ENCODE measurements at places on chromosomes 16 and 17. TPM values are rescaled to one million over a fixed set of nuclear protein-coding genes. Genes with fewer than 3 reads are reported as not detected.

DNA sequence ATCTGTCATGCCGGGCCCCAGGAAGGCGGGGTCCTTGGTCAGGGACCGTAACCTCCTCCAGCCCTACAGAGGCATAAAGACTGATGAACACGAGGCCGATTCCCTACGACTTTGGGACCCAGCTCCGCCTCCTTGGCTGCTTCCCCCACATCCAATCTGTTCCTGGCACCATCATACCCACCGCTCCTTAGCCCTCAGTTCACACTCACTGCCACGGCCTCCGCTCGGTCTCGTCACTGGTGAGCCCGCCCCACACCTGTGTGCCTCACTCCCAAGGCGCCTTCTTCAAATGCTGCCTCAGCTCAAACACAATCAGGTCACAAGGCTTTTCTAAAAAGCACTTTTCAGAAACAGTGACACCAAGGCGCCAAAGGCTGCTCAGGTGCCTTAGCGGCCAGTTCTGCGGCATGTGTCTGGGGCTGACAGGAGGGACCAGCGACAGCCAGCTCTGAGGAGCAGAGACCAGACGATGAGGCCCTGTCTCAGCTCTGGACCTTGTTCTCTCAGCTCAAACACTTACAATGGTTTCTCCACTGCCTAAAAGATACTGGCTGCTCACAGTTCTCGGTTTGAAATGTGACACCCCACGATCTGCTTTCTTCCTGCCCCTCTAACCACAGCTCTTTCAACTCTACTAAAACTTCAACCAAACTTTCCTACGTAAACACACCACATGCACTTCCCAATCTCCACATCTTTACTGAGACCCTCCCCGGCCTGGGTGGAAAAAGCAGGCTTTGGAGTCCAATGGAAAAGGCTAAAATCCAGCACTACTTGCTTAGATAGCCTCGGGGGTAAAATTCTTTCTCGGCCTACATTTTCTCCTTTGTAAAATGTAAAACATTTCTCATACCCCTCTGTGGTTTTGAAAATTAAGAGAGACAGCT, 33.2 kb downstream of the CYB5D2 start:
- no peak for DNase-seq

GRCh38 chr17:4593021-4593421, 8.7 kb downstream of the SMTNL2 start:
- DNase-seq: no peak

GRCh38 chr17:58944166-58944565, 162.5 kb downstream of the TRIM37 start:
- DNase-seq: no peak

The SMPD3 gene
- 0.15 TPM for polyA plus RNA-seq

Data from heart left ventricle (tissue), 16 donors.